ENCODE measurements at places on chromosomes 3 and 15.

- no peak for DNase-seq
Observed at GRCh38 chr3:114452256-114452655, 158.4 kb downstream of the TIGIT start.

DNA sequence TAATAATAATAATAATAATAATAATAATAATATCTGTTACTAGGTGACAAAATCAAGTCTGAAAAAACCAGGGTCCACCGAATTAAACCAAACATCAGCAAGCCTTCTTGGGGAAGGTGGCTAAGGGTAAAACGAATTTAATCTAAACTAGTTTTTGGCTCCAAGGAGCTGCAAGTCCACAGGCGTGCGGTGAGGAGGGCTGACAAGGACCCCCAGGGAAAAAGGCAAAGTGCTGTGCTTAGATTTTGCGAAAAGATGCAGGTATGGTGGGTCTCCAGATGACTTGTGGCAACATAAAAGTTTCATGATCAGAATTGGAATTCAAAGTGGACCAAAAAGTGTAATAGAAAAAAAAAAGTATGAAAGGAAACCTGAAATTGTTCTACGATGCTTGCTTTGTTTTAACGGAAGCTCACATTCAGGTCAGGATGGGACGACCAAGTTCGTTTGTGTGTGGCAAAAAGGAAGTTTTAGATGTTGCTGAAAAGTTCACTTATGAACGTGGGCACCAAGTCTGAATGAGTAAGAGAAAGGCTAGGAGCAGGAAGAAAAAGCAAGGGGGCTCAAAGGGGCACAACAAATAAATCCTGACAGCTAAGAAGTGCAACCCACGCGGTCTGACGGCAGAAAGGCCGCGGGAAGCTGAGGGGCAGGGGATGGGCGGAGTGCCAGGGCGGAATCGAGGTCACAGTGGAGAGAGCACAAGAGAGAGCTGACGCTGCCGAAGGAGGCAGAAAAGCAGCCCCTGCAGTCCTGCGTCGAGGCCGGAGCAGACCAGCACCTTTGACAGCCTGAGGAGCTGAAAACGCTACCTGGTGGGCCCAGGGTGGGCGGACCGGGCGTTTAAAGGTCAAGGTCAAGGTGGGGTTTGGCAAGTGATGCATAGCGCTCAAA lies 1.1 kb downstream of the WDR82 start:
- DNase-seq, result peak; percentile 93

DNA sequence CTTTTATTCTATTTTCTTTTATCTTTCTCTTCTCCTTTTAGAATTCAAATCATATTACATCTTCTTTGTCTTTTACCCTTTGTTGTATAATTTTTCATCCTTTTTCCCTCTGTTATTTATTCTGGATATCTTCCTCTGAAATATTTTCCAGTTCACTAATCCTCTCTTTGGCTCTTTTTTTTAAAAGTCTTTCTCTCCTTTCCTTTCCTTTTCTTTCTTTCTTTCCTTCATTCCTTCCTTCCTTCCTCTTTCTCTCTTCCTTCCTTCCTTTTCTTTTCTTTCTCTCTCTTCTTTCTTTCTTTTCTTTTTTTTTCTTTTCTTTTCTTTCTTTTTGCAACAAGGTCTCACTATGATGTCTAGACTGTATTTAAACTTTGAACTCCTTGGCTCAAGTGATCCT lies 9.3 kb downstream of the SUSD5 start:
- DNase-seq, result no peak

DNA sequence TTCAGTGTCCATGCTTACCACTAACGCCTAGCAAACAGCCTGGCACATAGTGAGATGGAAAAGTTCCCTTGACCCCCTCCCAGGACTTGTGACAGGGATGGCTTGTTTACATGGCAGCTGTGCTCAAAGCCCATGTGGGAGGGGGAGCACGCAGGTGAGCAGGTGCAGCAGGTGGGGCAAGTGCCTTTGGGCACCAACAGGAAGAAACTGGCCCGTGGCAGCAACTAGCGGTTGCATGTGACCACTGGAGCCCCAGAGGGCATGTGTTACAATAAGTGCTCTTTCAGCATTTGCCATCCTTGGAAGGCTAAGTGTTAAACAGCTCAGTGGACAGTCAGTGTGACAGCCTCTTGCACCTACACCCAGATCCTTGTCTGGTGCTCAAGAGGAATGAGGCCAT lies 734.6 kb downstream of the TUSC7 start:
- no peak for DNase-seq

DNA sequence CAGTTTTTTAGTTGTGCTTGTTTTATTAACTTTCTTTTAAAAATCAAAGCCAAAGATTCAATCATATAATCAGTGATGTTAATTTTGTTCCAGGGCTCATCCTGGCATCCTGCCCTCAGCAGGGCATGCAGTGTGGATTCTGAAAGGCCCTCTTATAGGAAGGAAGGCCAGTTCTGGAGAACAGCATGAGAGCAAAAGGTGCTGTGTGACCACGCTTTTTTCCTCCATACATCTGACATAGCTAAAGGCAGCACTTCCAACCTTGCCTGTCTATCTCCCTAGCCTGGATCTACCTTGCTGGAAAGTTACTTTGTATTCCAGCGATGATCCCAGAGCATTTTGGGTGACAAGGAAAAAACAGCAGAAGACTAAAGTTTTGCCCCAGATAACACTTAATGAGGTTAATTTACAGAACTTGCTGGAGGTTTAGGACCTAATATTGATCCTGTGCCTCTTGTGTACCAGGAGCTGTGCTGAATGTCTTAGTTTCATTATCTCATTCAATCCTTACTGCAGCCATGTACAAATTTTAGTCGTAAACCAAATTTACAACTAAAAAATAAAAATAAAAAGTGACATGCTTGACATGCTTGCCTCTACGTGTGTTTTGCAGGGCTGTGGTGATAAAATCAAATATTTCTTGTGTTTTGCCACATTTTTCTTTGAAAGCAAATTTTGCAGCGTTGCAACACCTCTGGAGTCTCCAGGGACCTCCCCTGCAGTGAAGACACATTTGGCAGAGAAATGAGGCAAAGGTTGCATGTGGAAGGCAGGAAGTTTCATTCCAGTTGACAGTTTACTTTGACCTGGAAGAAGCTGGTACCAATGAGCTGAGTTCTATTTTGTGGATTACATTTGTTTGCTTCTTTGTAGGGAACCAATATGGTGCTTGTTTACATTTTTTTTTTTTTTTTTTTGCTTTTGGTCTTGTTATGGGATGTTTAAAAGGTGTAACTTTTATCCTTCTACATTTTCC lies 13.2 kb downstream of the IL1RAP start:
- no peak for DNase-seq

DNA sequence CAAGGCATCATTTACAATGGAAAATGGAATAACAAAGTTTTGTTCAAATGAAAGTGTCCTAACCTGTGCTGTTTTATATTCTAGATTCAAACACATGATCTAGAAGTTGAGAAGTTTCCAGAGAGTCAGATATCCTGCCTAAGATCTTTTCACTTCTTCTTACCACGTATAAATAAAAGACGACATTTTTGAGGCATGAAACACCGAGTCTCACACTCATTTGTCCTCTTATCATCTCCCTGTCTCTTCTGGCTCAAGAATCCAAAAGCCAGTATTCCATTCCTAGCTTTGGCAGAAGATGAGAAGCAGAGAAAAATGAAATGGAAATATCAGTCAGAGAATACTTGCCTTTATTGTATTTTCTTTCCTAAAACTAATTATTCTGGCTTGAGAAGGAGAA lies 738.6 kb upstream of the NR2F2 start:
- no peak for DNase-seq

DNA sequence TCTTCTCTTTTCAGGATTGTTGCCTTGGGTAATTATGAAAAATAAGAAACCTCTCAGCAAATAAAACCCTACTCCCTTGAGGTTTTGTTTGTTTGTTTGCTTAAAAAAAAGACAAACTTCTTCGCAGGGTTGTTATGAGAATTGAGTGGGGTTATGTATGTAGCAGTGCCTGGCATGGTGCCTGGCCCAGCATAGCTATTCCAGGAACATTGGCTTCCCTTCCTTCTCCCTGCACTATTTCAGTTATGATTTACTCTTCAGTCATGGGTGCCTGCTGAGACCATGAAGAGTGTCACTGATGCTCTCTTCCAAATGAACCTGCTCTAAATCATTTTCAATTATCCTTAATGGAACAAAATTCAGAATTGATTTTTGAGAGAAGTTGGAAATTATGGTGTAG lies 283.5 kb upstream of the ROPN1 start:
- no peak for DNase-seq

GRCh38 chr15:67601073-67601472 lies 58.6 kb downstream of the MAP2K5 start:
- no peak for DNase-seq

DNA sequence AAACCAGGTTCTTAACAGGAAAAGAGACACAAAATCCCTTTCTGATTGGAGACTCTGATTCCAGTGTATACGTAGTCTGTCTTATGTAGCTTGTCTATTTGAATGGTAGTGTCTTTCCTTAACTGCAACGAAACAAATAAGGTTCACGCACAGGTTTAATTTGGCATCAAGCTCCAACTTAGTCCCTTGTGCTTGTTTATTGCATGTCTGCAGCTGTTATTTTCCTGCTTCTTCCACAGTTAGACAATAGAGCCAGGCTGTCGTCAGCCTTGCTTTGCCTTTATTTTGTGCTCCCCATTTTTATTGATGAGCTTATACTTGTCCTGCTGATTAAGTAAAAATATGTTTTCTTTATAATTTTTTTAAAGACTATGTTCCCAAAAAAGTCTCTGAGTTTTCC lies 152.7 kb upstream of the CDIN1 start:
- no peak for DNase-seq

GRCh38 chr3:5411786-5412185 lies 224.3 kb downstream of the EDEM1 start:
- DNase-seq, result no peak

DNA sequence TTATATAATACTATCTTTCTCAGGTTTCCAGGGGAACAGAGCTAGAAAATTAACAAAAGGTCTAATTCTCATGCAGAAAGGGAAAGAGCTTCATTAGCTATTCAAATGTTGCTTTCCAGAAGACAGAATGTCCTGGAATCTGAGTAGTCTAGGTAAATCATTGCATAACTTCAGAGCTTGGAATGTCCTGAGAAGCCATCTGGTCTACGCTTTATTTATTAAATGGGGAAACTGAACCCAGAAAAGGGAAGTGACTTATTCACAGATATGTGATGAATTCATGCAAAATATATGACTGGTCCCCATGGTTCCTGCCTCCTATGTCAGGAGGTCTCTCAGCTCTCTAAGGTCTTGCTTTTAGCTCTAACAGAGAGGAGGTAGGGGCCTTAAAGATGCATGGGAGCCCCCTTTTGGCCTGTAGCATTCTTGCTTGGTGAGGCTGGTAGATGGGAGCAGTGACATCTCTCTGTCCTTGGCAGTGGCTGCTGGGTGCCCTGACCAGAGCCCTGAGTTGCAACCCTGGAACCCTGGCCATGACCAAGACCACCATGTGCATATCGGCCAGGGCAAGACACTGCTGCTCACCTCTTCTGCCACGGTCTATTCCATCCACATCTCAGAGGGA lies 99.2 kb downstream of the CEMIP start:
- no peak for DNase-seq

DNA sequence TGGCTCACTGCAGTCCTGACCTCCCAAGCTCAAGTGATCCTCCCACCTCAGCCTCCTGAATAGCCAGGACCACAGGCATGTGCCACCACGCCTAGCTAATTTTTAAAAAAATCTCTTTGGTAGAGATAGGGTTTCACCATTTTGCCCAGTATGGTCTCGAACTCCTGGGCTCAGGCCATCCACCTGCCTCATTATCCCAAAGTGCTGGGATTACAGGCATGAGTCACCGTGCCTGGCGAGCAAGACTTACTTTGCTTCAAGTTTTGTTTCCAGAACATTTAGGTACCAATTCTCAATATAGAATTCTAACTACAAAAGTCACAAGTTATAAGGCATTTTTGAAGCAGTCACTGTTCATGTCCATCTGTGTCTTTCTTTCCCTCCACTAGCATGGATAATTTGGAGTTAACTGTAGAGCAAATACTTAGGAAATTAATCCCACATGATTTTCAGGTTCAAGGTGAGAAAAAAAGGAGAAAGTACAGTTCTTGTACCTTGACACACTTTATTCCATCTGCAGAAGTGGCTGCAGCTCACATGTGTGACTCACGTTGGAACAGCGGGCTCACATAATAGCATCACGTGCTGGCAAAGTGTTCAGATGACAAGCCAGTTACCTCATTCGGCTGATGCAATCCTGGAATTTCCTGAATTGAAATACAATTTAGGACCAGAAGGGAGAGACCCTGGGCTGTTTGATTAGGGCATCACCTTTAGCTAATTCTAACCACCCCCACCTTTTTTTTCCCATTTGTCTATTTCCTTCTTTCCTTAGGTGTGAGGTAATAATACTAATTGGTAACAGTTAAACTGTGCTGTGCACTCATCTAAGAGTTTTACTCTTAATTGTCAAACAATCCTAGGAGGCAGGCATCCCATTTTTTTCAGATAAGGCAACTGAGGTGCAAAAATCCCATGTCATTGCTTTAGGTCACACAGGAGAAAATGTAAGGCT lies 46.9 kb upstream of the NEDD4 start:
- DNase-seq, result no peak

DNA sequence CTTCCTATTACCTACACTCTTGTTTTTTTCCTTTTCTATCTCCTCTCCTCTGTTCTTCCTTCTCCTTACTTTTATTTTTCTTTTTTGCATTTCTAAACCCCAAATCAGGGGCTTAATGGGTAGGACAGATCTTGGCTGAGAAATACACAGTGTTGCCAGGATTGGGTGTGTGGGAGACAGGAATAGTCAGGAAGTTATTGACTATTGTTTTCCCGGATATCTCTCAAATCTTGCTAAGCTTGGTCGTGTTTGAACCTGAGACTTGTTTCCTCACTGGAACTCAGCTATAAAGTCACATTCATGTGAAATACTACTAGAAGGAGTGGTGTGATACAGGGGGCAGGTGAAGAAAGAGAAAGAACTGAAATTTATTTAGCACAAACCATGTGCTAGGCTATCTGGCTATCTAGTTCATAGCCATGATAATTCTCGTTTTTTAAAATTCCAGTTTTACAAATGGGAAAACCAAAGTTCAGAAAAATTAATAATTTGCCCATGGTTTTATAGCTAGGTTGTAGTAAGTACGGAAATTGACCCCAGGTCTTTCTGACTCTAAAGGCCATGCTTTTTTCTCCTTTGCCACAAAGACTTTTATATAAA lies 343.2 kb upstream of the UMPS start:
- DNase-seq, result no peak

GRCh38 chr3:2872884-2873283 lies 237.3 kb downstream of the IL5RA start:
- DNase-seq, result no peak

GRCh38 chr15:75594276-75594675 lies 15.2 kb upstream of the PTPN9 start:
- DNase-seq, result no peak

- DNase-seq, result no peak
Observed at GRCh38 chr3:175227126-175227525, 368.0 kb downstream of the NAALADL2 start.

- no peak for DNase-seq
Observed at GRCh38 chr15:29457729-29458128, 188.1 kb upstream of the NSMCE3 start.

DNA sequence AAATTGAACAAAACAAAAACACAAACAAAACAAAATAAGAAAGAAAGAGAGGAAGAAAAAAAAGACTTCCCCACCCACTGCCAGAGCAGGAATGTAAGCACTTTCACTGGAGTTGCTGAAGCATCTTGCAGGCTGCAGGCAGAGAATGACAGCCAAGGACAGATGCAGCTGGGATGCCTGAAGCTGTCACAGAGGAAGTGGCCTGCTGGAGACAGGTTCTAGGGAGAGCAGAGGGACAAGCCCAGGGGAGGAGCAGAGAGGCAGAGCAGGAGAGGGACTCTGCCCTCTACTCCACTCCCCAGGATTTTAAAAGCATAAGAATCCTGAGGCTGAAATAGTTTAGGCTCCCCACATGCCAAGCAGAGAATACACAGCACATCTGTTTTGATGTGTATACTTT lies 326.2 kb downstream of the TUSC7 start:
- no peak for DNase-seq
